ENCODE measurements at places on chromosomes 13 and 19.

DNA sequence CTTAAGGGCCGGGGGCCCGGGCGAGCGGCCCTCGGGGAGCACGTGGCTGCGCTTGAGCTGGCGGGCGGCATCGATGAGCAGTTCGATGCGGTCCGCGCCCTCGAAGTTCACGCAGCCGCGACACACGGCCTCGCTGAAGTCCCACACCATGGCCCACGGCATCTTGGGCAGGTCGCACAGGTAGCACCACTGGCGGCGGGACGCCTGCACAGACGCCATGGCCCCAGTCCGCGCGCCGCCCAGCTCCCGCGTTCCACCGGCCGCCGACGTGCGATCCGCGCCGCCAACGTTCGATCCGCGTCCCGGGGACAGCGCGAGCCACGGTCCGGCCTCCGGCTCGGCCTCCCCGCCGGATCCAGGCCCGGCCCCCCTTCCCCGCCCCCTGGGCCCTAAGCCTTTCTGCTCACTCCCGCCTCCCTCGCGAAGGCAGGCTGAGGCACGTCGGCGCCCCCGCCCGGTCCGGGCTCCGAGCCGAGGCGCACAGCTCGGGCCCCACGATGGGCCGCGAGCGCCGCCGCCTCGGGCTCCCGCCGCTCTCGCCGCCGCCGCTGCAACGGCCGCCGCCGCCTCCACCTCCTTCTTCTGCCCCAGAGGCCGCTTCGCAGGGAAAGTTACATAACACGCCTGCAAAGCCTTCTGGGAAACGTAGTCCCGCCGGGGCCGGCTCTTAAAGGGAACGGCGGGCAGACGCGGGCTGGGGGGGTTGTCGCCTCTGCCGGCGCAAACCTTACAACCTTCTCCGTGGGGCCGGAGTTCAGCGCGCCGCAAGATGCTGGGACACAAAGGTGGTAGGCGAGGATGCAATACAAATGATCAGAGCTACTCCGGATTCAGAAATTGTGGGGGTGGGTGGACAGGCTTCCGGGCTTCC lies at the start of gene IRF2BP1:
Gene IRF2BP1 (minus strand): TSS at position 586 of the 871 bp plus-strand sequence. CDS start 367 bp downstream, at position 219.
- DNase-seq: peak; percentile 90

- DNase-seq: no peak
Observed at GRCh38 chr13:113804017-113804702, 45.1 kb downstream of the TMEM255B start.

DNA sequence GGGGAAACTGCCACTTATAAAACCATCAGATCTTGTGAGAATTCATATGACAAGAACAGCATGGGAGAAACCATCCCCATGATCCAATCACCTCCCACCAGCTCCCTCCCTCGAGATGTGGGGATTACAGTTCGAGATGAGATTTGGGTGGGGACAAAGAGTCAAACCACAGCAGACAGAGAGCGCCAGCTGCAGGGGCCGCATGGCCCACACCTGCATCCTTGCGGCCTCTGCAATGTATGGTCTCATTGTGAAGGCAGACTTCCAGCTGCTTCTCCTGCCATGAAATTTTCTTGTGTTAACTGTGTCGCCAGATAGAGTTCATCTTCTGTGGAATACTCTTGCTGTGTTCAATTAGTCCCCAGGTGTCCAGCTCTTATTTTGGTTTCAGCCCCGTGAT lies 17.3 kb upstream of the SLC15A1 start:
- no peak for DNase-seq

- no peak for DNase-seq
Observed at GRCh38 chr13:43301346-43301969, 278.1 kb downstream of the DNAJC15 start.

DNA sequence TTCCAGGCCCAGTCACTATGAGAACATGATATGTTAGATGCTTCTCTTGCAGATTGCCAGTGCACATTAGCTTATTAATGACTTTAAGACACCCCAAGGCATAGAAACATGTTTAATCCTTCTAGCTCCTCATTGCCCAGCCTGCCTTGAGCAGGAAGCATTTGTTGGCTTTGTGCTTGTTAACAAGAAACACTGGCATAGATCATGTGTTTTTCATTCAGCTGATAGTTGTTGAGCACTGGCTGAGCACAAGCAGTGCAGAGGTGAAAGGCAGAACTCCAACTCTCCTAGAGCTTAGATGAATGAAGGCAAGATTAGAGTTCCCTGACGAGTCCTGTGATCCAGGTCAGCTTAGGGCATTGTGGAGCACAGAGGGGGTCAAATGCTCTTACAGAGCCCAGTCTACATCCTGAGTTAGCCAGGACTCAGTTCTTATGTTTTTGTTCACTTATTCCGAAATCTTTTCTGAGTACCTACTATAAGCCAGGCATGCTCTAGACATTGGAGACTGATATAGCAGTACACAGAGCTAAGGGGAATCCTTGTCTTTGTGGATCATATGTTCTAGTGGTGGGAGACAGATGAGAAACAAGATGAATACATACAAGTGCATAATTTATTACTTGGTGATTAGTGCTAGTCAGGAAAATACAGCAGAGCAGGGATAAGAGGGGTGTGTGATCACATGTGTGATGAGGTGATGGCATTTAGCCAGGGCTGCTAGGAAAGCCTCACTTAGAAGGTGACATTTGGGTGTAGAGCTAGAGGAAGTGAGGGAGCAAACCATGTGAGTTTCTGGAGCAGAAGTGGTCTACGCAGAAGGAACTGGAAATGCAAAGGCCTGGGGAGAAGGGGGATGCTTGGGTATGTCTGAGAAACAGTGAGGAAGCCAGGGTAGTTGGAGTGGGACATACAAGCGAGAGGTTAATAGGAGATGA lies 101.2 kb downstream of the WASF3 start:
- DNase-seq: peak; percentile 11

GRCh38 chr13:40204246-40204645 lies 462.2 kb downstream of the FOXO1 start:
- DNase-seq: no peak

DNA sequence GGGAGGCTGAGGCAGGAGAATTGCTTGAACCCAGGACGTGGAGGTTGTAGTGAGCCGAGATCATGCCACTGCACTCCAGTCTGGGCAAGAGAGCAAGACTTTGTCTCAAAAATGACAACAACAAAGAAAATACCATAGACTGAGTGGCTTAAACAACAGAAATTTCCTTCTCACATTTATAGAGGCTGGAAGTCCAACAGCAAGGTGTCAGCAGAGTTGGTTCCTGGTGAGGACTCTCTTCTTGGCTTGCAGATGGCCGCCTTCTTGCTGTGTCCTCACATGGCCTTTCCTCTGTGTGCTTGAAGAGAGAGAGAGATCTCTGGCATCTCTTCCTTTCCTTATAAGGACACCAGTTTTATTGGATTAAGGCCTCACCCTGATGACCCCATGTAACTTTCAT lies 56.1 kb upstream of the ADGRE5 start:
- no peak for DNase-seq

DNA sequence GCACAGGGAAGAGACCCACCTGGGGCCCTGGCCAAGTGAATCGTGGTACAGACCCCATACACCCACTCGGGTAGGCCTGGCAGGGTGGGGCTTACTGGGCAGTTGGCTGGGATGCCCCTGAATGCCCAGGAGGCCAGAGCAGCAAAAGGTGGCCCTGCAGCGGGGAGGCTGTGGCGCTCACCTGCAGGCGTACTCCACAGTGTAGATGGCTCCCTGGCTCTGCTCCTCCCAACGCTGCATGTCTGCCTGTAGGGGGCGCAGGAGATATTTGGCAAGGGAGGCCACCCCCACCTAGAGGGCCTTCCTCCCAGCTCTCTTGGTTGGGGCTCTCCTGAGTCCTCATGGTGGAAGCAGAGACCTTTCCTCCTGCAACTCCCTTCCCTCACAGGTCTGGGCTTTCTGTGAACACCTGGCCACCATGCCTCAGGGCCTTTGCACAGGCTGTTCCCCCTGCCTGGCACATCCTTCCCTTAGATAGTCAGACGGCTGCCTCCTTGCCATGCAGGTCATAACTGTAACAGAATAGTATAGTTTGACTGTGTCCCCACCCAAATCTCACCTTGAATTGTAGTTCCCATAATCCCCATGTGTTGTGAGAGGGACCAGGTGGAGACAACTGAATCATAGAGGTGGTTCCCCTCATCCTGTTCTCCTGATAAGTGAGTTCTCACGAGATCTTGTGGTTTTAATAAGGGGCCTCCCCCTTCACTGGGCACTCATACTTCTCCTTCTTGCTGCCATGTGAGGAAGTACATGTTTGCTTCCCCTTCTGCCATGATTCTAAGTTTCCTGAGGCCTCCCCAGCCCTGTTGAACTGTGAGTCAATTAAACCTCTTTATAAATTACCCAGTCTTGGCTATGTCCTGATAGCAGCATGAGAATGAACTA lies 5.9 kb downstream of the BORCS8 start:
- DNase-seq: peak; percentile 92

- DNase-seq: no peak
Observed at GRCh38 chr19:8393871-8394250, 3.7 kb downstream of the RAB11B start.

DNA sequence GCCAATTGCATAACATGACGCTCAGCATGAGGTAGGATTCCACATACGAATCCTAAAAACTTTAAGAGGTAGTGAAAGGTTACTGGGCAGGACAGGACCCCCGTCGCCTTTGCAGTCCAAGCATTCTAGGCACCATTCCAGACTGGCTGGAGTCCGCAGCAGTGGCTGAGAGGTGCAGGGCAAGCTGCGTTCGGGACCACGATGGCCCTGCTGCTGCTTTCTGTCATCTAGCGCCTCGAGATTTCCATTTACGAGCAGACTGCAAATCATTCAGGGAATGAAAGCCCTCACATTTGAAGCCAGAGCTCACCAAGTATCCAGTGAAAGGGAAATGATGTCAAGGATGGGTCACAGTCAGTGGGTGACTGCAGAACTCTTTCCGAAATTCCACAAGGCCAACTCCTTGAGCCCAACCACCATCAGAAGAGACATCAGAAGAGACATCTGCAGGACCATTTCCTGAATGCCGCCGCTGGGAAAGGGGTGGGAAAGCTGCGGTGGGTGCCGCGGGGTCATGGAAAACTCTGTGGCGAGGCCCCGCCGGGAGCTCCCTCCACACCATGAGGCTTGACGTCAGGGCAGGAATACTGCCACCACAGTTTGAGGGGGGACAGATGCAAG lies 88.3 kb downstream of the COL4A1 start:
- DNase-seq: no peak

- no peak for DNase-seq
Observed at GRCh38 chr19:19540064-19540714, 2.1 kb downstream of the CILP2 start.

DNA sequence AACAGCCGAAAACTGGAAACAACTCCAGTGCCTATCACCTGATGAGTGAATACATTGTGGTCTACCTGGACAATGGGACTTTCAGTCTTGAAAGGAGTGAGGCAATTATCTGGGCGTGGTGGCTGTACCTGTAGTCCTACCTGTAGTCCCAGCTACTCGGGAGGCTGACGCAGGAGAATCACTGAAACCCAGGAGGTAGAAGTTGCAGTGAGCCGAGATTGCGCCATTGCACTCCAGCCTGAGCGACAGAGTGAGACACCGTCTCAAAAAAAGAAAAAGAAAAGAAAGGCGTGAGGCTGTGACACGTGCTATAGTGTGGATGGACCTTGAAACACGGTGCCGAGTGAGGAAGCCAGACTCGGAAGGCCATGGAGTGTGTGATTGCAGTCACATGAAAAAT lies 4.1 kb upstream of the NTN5 start:
- no peak for DNase-seq

GRCh38 chr19:46412650-46413261 lies 608 bp downstream of the CCDC8 start:
- DNase-seq: no peak

- DNase-seq: no peak
Observed at GRCh38 chr19:39428283-39429112, 7.3 kb downstream of the RPS16 start.

DNA sequence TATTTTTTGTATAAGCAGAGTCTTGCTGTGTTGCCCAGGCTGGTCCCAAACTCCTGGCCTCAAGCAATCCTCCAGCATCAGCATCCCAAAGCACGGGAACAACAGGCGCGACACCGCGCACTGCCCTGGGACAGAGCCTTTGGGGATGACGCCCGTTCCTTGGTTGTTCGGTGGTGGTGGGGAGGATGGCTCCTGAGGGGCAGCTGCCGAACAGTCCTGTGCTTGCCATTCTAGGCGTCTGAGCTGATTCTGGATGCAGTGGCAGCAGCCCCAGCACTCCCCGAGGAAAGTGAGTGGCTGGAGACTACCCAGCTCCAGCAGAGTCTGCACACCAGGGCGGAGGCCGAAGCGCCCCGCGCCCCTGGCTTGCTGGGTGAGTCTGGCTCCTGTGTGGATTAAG lies 6.8 kb upstream of the ZNF135 start:
- no peak for DNase-seq

DNA sequence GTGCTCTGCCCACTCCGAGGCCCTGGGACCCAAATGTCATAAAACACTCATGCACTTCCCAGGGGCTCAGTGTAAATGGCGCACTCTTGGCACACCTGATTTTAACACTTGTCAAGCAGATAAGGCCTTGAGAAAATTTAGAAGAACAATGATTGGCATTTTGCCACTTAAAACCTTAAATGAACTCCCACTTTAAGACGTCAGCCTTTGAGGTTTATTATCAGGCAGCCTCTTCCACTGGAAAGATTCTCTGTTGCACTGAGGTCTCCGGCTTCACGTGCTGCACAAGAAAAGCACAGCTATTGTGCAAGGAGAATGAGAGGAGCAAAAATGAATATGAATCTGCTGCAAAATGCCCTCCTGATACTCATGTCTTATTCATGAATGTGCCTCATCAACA lies 38.5 kb upstream of the ATP11A start:
- DNase-seq: no peak

DNA sequence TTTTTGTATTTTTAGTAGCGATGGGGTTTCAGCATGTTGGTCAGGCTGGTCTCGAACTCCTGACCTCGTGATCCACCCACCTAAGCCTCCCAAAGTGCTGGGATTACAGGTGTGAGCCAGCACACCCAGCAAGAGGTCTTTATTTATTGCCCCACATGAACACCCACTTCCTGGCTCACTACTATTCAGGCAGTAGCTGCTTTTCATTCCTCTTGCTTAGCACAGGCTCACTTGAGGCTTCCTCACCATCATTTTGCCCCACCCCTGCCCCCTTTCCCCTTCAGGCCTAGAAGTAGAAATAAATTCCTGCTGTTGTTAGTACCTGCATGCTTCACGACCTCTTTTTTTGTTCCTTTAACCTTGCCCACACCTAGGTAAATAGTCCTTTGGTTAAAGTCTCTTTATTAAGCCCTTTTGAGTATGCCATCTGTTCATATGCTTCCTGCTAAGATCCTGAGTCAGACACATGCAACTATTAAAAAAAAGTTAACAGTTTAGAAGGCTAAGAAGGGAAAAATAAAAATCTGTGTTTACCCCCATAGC lies 33.5 kb upstream of the ITM2B start:
- no peak for DNase-seq

DNA sequence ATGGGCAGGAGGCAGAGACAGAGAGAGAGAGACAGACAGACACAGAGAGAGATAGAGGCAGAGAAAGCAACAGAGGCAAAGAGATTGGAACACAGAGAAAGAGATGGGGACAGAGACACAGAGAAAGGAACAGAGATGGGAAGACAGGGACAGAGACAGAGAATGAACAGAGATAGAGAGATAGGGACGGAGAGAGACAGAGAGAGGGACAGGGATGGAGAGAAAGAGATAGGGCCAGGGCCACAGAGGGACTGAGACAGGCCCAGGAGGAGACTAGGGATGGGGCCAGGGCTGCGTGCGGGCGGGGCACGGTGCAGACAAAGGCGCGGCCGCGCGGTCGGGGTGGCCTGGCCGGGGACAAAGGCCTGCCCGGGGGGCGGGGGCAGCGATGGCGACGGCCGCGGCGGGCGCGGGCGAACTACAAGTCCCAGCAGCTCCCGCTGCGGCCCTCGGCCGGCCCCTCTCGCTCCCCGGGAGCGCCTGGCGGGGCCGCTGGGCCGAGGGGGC lies at the start of gene ZNF358:
Gene ZNF358 (plus strand): TSS at position 459 of the 507 bp plus-strand sequence. CDS start 3,140 bp downstream, outside the sequence.
- no peak for DNase-seq

Data from KBM-7 (cell line).